ENCODE measurements at places on chromosomes 4 and X.

- DNase-seq: no peak
Observed at GRCh38 chr4:186808630-186809018, 85.0 kb upstream of the FAT1 start.

DNA sequence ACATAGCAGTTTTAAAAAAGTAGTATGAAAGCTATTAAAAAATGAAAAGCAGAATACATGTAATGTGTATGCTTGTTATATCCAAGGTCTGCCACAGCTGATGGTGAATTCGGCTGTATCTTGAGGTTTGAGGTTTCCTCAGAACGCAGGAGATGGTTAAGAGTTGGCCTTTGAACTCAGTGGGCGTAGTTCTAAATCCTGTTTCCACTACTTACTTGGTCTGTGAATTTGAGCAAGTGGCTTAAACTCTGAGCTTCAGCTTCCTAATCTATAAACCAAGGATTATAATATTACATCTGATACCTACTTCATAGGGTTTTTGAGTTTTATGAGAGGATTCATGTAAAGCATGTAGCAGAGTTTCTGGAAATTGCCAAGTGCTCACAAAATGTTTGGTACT is 125.2 kb downstream of the STIM2 start:
- DNase-seq: no peak

DNA sequence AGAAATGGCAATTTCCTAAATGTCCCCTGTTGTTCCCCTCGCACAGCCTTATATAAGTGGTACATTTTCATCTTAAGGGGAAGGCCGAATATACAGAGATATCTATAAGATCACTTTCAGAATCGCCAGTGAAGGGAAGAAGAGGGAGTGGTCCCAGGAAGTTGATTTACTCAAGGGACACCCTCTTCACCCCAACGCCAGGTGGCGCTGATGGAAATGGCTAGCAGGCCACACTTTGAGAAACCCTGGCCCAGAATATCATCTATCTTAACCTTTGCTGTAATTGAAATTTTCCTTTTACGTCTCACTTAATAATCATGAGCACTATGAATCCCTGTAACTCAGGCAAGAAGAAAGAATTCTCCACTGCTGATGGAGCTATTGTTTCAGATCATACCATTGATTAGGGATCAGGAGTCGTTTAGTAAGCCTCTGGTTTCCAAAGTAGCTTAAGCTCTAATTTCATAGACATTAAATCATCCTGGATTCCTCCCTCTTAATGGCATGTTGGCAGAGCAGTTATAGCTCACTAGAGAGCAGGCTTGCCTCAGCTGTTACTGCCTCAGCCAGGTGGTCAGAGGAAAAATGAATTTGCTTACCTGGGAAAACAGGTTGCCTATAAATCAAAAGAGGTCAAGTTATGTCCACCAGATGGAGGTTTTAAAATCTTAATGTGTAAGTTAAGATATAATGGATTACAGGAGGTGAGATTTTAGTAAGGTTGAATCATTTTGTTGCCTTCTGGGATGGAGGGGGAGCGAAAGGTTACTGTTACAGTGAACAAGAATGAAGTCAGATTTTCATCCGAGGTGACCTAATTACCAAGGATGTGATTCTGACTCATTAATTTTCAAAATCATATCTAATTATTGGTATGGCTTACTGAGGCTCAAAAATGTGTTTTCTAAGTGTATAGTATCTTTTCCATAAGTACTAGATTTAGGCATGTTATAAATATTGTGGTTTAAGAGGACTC is 941.2 kb upstream of the TENM3 start:
- DNase-seq: no peak

GRCh38 chrX:42732506-42732905 is 45.5 kb downstream of the PPP1R2C start:
- DNase-seq: no peak

- no peak for DNase-seq
Observed at GRCh38 chr4:15794905-15795304, 16.8 kb downstream of the CD38 start.

- DNase-seq: no peak
Observed at GRCh38 chr4:7844594-7844991, 95.1 kb downstream of the AFAP1 start.

DNA sequence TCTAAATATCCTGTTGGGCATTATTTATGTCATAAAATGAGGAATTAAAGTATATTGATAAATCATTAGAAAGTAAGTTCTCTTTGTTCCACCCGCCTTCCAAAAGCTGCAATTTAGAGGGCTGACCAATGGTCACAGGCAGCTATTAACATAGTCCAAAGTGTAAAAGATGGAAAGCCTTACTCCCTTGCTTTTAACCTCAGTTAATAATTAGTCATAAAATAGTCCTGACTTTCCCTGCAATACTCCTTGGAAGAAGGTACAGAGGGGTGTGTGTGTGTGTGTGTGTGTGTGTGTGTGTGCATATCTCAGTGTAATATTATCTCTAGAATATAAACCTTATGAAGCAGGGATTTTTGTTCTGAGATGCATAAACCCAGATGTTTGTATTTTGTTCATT is 275.4 kb downstream of the FAT4 start:
- no peak for DNase-seq

GRCh38 chrX:84475101-84475500 is 27.2 kb downstream of the HDX start:
- DNase-seq: no peak

- no peak for DNase-seq
Observed at GRCh38 chr4:3411676-3412075, 30.1 kb upstream of the HGFAC start.

DNA sequence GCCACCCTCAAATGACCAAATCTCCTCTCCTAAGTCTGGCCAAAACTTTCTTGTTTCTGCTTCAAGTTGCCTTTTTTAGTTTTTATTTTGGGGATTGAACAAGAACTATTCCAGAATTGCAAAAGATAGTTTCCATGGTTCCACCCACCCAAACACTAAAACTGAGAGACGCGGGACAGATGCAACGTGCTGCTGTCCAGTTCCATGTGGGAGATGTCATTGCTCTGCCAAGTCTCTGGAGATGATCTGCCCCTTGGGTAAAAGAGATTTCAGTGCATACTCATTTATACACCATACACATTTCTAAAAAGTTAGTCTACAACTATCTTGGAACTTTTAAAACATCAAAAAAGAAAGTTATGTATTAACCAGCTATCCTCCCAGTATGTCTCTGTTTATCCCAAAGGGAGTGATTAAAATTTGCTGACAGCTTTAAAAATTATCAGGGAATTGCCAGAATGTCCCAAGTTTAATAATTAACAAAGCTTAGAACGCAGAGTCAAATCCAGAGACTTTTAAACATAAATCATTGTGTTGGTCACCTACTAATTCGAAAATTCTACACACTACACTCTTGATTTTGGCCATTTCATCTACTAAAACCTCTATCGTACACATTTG is 3.2 kb downstream of the MAOB start:
- no peak for DNase-seq

- DNase-seq: no peak
Observed at GRCh38 chr4:76523593-76523992, 88.6 kb downstream of the SHROOM3 start.

DNA sequence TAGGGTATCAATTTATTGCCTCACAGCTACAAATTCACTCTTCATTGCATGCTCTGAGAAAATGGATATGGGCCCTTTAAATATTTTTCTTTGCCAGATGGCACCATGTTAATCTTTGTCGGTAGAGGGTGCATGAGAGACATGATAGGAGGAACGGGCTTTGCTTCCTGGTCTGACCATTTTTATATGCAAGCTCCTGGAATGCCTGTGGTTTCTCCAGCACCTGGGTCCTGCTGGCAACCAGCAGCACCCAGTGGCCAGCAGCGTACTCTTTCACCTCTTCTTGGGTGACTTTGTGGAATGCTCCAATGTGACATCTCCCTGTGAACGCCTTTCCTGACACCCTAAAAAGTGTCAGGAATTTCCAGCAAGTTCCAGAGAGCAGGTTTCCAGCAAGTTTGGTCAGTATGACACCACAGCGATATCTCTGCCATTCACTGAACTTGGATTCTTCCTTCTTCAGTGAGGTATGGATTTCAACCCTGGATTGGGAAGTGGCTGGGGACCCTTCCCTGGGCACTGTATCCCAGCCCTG is 140.3 kb upstream of the PGRMC2 start:
- DNase-seq: no peak

DNA sequence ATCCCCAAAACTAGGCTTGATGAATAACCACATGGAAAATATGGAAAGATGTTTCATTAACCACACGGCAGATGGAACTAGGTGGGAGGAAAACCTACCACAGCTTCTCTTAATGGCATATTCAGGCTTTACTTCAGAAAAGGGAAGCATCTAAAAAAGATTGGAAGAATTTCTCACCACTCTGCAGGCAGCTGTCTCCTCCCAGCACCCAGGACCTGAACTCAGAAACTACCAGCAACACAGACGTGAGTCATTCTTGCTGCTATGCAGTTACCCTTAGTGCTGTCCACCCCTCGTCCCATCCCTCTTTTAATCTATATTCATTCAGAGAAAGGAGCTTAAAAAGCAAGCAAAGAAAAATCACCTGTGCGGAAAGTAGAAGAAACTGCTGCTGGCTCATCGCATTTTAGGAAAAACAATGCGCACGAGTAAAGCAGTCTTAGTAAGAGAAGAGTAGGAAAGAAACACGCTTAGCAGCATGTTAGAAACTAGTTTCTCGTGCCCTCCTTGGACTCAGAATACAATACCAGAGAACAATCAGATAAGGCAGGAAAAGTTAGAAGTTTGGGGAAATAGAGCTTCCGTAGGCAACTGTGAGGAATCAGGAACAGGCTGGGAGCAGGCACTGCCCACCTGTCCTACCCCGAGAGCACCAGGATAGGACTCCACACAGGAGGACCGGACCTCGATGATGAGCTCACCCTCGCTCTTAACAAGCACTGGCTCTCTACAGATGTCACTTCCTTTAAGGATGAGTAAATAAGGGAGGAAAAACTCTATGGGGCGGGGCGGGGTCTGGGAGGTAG is 48.1 kb upstream of the ENPP6 start:
- DNase-seq: no peak

DNA sequence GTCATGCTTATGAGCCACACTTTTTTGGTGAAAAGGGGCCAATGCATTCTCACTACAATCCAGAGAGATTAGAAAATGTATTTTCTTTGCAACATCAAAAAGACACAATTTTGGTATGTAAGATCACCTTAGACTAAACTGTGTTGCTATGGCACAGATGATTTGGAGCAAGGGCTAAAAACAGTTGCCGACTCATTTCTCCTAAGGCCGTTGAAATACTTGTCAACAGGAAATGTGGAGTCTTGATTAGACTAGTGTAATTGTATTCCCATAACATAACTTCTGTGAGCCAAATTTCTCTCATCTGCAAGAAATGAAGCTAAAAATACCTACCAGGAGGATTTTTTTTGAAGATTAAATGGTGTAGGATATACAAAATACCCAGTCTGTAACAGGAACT is 2547.7 kb downstream of the ARAP2 start:
- no peak for DNase-seq

DNA sequence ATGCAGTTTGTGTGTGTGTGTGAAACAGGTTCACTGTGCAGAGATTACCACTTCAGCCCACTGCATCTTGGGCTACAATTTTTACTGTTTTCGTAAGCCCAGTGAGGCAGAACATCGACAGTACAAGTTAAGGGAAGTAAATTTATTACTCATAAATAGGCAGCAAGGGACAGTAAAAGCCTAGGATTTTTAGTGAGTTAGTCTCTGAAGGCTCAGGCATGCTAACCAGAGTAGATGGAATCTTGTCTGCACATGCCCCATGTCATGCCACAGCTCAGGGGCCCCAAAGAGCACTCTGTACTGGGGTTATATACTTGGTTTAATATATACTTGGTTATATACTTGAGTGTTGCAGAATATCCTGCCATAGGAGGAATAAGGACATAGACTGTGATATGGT is 825.7 kb downstream of the TECRL start:
- no peak for DNase-seq

GRCh38 chr4:40195182-40196177 is 1.4 kb upstream of the RHOH start:
- no peak for DNase-seq

GRCh38 chr4:155430895-155431795 is 54.4 kb upstream of the MAP9 start:
- no peak for DNase-seq

DNA sequence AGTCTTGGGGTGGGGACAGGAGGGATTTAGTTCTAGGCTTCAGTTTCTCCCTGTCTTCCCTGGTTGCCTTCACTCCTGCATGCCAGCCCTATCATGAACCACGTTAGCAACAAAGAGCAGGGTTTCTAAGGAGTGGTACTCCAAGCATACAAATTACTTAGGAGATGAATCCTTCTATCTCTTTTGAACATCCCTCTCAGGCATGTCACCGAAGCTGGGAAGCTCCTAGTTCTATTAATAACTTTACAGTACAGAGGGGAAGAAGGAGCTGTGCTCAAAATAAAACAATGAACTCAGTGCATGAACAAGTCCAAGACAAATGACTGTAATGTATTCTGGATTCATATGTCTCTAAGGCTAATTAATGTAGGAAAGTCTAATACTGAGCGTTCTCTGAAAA is 450.6 kb upstream of the RASGEF1B start:
- no peak for DNase-seq

- DNase-seq: no peak
Observed at GRCh38 chr4:20313237-20314030, 61.7 kb downstream of the SLIT2 start.

GRCh38 chr4:86928400-86929255 is 6.2 kb upstream of the AFF1 start:
- DNase-seq: no peak

- DNase-seq: no peak
Observed at GRCh38 chr4:74674750-74675149, 119.6 kb downstream of the BTC start.
